ENCODE measurements at places on chromosomes 4 and X.

- DNase-seq = no peak
Measured at GRCh38 chr4:174252412-174252811, 31.1 kb downstream of the FBXO8 start.

GRCh38 chr4:56158483-56158882 is 209.7 kb downstream of the CEP135 start:
- DNase-seq = no peak

DNA sequence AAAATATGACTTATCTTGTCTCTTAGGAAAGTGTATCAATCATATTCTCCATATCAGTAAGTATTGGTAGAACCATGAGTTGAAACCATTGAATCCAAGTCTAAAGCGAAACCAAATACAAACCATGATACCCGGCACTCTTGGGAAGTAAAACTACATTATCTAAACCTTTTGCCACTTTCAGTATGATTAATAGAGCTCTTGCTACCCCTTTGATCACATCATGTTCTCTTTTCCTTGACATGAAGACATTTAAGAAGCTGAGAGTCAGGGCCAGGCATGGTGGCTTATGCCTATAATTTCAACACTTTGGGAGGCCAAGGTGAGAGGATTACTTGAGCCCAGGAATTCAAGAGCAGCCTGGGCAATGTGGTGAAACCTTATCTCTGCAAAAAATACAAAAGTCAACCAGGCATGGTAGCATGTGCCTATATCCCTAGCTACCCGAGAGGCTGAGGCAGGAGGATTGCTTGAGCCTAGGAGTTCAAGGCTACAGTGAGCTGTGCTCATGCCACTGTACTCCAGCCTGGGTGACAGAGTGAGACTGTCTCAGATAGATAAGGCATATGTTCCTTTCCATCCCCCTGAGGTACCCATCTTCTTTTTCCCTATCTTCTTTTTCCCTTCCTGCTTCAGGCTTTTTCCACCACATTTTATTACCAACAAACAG is 45.4 kb downstream of the CEP135 start:
- peak; percentile 64 for DNase-seq

DNA sequence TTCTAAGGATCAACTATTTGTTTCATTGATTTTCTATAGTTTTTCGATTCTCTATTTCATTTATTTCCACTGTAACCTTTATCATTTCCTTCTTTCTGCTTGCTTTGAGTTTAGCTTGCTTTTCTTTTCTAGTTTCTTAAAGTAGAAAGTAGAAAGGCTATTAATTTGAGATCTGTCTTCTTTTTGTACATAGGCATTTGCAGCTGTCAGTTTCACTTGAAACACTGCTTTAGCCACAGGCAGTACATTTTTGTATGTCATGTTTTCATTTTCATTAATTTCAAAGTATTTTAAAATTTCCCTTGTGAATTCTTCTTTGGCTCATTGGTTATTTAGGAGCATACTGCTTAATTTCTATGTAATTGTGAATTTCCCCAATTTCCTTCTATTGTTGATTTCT is 152.2 kb downstream of the SH3KBP1 start:
- DNase-seq = no peak

- no peak for DNase-seq
Measured at GRCh38 chr4:6297266-6297815, 27.7 kb downstream of the WFS1 start.

DNA sequence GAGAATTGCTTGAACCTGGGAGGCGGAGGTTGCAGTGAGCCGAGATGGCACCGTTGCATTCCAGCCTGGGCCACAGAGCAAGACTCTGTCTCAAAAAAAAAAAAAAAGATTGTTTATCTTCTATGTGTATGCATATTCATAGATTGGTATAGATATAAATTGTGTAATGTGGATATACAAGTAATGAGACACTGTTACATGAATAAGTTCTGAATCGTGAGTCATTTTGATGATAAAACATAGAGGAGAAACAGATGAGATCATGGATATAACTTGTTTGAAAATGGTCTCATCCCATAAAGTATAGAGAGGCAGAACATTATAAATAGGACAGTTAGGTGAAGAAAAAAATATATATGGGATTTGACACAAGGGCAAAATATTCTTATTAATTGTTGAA is 628.0 kb downstream of the IL1RAPL1 start:
- DNase-seq = no peak

GRCh38 chr4:121951521-121952110 is at the start of gene TRPC3:
Gene TRPC3, minus strand, starts transcription at chr4:121952060. Its CDS starts 380 bp downstream, at chr4:121951680.
- peak; percentile 79 for DNase-seq

GRCh38 chr4:78100060-78100459 is 42.9 kb downstream of the FRAS1 start:
- DNase-seq = no peak

DNA sequence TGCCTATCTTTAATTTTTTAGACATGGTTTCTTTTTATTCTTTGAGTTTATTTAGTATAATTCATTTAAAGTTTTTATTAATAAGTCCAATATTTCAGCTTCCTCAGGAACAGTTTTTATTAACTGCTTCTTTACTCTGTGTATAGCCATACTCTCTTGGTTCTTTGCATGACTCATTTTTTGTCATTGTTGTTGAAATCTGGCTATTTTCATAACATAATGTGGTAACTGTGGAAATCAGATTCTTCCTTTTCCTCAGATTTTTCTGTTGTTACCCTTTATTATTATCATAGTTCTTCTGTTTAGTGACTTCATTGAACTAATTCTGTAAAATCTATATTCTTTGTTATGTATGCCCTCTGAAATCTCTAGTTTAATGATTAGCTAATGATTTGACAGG is 124.9 kb upstream of the CYSLTR1 start:
- DNase-seq = no peak

- no peak for DNase-seq
Measured at GRCh38 chr4:55765070-55765469, 54.5 kb upstream of the EXOC1L start.

DNA sequence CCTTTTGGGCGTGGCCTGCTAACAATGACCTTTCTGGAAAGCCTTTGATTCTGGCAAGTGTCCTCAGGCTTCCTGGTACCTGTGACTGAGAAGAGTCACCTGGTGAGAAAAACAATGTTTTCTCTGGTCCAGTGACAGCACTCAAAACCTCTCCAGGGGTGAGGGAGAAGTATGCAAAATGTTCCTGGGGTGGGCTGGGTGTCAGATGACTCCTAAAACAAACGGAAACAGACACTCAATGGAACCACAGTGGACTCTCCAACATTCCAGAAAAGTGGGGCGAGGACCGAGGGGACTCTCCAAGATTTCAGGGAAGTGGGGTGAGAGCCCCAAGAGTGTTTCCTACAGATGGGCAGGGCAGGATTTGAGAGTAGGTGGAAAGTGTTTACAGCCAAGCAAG is 69.5 kb downstream of the ANAPC4 start:
- no peak for DNase-seq

DNA sequence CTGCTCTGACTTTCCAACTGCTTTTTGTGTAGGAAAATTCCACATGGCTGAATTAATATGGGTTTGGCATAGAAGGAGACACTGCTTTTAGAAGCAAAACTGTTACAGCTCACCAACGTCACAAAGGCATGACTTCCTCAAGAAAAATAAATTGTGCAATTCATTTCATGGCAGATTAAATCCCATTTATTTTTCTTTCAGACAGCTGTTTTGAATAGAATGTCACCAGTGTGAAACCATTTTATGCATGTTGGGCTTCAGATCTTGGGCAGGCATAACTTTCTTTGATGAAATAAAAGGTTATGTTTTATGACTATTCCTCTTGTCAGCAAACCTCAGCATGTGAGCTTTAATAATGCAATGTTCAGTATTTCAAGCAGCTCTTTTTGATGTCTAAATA is 542.8 kb downstream of the GALNTL6 start:
- DNase-seq = no peak

- DNase-seq = no peak
Measured at GRCh38 chrX:107709266-107709806, 66.3 kb downstream of the TSC22D3 start.

DNA sequence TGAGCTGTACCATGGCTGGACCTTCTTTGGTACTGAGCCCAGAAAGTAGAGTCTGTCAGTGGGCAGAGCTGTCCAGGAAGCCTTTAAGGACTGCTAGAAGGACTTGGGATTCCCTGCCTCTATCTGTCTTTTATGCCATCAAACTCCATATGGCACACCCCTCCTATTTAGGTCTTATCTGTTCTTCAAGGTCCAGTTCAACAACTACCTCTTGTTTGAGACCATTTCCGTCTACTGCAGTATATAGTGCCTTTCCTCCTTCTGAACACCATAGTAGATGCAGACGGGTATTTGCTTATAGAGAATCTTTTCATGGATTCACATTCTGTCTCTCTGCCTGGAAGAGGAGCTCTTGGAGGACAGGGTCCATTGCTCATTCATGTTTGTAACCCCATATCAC is 146.1 kb upstream of the IL1RAPL2 start:
- DNase-seq = no peak

DNA sequence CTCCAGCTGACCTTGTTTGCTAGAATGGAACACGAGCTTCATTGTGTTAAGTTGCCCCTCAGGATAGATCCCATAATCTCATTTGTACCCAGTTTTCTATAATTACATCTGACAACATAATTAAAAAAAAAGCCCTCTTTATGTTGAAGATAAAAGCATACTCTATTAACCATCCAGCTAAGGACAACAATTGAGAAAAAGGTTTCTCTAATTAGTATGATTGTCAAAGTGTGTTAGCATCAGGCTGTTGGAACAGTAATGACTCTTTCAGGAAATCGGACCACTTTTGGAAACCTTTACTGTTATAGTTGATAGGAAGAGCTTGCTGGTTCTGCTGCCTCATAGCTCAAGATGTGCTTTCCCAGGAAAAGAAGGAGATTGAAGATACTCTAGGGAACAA is 172.6 kb downstream of the FHIP1A start:
- DNase-seq = no peak

DNA sequence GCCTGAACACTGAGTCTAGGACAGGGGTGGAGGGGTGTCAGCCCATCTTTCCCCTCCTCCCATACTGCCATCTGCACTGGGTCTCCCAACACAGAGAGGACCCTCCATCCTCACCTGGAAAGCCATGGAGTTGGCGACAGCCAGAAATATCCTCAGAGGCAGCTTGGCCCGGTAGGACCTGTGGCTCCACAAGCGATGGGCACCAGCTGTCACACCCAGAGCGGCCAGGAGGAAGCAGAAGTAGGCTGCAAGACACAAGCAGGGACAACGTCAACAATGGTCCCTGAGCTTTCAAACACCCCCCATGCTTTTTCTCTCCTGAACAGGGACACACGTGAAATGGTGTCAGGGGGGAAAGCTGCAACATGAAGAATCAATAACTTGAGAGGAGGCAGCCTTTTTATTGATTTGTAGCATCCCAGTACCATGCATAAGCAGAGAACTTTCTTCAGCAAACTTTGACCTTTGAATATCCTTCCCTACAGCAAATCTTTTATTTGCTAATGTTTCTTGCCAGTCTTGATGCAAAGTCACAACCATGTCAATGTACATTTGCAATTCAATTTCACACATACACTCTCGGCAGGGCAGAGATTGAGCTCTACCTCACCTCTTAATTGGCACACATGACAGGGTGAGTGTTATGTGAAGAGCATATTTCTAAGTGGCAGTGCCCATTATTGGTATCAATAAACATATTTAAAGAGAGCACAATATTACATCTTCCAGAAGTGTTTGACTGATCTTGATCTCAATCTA is 93.2 kb downstream of the SCD5 start:
- DNase-seq = no peak

GRCh38 chr4:158785718-158786117 is 16.9 kb downstream of the FNIP2 start:
- no peak for DNase-seq

GRCh38 chr4:11497212-11497806 is 68.6 kb upstream of the HS3ST1 start:
- no peak for DNase-seq

DNA sequence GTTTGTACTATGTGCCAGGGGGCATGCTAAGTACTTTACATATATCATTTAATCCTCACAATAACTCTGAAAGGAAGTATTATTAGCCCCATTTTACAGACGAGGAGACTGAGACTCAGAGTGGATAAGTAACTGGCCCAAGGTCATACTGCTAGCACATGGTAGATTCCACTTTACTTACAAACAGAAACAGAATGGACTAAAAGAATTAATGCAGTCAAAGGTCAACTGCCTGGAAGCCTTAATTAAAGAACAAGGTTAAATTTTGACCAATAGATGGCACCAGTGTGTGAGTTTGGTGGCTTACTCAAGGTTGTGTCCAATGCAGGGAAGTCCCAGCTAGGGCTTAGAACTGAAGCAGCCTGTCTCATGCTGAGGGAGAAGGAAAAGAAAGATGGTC is 4.7 kb downstream of the RIPPLY1 start:
- DNase-seq = peak; percentile 61

DNA sequence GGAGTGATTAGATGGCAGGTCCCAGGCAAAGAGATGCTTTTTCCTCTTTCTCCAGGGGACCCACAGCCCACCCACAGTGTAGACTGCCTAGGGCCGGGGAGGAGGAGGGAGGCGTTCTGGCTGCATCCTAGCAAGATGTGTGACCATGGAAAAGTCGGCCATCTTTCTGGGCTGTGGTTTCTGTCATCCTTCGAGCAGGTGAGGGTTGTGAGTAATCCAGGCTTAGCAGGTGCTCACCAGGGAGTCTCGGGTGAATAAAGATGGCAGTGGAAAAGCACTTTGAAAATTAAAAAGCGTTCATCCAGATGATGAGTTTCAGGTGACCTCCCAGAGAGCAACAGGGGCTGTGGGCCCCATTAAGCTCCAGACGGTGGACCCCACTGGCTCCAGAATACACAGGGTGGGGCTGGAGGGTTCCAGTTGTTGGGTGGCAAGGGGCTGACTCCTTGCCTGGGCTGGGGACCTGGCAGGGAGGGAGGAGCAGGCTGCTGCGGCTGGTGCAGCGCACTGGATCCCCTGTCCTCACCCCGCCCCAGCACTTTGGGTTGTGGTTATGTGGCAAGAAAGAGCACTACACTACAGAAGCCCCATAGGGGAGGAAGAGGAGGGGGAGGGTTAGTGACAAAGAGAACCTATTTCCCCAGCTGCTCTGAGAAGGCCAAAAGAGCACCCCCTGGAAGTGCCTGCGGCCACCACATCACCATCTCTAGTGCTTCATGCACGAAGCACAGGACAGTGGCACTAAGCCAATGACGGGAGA is 23.7 kb downstream of the ELF4 start:
- peak; percentile 91 for DNase-seq

- no peak for DNase-seq
Measured at GRCh38 chrX:3280706-3281105, 65.7 kb downstream of the MXRA5 start.

DNA sequence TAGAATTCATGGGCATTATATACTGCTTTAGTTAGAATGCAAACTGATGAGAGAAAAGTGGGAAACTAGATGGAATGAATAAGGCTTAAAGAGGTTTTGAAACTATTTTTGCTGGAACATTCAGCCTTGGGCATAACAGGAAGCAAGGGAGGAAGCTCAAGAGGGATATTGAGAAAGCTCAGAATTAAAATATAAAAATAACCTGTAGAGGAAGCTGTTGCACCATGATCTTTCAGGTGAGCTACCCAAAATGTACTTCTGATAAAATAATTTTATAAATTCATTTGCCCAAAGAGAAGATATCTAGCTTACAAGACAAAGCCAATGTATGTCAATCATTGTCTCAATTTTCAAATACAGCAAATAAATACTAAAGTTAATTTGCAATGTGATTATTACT is 11.3 kb downstream of the GC start:
- no peak for DNase-seq

GRCh38 chr4:184444215-184444952 is 30.0 kb downstream of the IRF2 start:
- no peak for DNase-seq
